Occipital lobe (tissue), 3 donors: ENCODE measurements at places on chromosomes 5 and 9.
A peak's percentile ranks its signal among the peaks of the same experiment; 100 is the strongest.

DNA sequence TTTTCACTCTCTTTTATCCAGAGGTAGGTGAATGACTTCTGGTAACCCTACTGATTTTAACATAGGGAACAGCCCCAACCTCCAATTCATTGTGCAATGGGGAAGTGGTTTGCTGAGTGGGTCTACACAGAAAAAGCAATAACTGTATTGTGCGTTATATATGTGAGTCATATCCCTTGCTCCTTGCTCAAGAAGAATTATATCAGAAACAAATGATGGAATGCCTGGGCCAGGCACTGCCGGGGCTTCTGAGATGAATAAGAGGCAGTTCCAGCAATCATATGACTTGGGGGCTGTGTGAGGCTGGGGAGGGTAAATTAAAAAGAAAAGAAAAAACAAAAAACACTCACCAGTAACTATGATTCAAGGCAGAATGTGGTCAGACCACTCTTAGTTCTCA, 79.2 kb upstream of the ABCA1 start:
- no peak for DNase-seq

DNA sequence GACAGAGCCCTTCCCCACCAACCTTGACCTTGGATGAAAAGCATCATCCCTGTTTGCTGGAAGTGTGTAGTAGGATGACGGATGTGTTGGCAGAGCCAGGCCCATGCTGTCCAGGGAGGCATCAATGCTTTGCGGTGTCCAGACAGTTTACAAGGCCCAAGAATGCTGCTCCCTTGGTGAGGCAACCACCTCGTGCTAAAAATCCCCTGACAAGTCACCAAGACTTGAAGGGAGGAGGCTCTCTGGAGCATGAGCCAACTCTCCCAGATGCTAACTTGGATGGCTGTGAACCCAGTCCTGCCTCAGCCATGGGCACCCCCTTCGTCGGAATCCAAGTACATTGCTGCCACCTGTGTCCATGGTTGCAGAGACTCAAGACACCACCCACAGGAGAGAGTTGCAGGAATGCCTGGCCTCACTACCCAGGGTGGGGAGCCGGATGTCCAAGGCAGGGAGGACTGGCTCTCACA, 9.5 kb upstream of the NKD2 start:
- DNase-seq = no peak

DNA sequence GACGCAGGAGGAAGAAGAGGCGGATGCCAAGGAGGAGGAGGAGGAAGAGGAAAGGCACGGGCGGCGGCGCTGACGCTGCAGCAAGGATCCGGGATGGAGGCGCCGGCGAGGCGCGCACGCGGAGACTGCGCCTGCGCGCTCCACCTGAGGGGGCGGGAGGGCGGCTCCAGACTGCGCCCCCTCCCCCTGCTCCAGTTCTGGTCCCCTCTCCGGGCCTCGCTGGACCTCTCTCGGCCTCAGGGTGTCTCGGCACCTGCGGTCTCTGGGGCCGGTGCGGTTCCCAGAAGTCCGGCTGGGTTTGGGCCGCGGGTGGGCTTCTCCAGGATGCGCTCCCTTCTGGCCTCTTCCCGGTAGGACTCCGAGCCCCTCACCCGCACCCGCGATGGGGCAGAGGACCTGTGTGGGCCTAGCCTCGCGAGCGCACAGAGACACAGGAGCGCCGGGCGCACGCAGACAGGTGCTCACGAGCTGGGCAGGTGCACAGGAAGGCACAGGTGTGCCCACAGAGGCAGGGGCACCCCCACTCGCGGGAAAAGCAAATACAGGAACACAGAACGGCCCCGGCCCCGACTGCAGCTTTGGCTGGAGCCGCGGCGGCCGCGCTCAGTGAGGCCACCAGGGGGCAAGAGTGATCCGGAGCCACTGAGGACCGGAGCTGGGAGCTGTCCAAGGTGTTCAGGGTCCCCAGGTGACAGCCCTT, at the start of gene NPDC1:
TSS of gene NPDC1 (minus strand) at position 90 of the 700 bp plus-strand sequence. CDS start 188 bp downstream, outside the sequence.
- DNase-seq = peak; percentile 33

GRCh38 chr5:13359344-13359743, 585.1 kb downstream of the DNAH5 start:
- no peak for DNase-seq

DNA sequence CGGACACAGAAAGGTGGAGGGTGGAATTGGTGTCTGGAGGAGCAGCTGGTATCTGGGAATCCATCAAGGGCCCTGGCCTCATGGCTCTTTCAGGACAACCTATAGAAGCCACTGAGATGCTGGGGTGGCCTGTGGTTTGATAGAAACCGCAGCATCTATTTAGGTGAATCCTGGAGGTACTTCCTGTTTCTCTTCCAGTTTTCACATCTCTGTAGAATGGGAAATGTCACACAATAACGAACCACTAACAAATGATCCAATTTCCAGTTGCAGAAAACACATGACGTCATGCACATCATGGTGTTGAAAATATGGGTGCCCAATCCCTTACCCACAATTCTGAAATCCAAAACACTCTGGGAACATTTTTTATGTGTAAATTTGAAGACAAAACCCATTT, 52.2 kb downstream of the ROPN1L start:
- no peak for DNase-seq

GRCh38 chr9:127121628-127122175, 733 bp downstream of the ANGPTL2 start:
- no peak for DNase-seq

GRCh38 chr9:100785946-100786345, 208.1 kb downstream of the CAVIN4 start:
- no peak for DNase-seq

- DNase-seq = no peak
Observed at GRCh38 chr5:17614872-17615605, 4.8 kb downstream of the TAF11L12 start.

DNA sequence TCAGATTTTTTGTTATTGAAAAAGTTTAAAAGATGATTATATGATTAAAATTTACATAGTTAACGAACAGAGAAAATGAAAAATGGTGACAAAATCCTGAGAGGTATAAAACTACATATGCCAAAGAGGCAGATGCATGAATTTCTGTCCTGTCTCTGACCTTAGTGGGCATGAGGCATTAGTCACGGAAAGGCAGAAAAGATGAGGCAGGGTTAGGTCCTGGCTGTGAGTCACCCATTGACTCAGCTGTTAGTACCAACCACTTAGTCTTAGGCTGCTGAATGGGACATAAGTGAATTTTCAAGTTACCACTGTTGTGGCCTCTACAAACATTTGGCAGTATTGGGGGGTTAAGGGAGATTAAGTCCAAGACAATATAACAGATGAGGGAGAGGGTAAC, 33.1 kb downstream of the RASA1 start:
- DNase-seq = no peak

DNA sequence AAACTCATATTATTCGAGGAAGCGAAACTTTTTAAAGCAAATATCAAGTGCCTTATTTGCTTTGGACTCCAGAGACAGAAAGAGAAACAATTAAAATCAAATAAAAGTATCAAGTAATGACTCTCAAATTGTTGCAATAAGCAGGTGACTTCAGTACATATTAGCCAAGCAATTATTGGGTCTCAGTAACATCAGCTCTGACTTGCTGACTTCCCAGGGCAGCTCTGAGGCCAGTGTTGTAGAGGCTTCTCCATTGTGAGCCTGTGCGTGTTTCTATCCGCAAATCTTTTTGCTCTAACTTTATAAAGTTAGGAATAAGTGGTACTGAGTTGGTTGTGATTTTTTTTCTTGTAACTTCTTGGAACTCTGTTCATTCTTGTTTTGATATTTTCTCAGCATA, 186.8 kb upstream of the PRLR start:
- no peak for DNase-seq
